Ovary (tissue), 10 donors: ENCODE measurements at places on chromosomes 7 and 10. TPM values are rescaled to one million over a fixed set of nuclear protein-coding genes. Genes with fewer than 3 reads are reported as not detected.
A peak's percentile ranks its signal among the peaks of the same experiment; 100 is the strongest.

DNA sequence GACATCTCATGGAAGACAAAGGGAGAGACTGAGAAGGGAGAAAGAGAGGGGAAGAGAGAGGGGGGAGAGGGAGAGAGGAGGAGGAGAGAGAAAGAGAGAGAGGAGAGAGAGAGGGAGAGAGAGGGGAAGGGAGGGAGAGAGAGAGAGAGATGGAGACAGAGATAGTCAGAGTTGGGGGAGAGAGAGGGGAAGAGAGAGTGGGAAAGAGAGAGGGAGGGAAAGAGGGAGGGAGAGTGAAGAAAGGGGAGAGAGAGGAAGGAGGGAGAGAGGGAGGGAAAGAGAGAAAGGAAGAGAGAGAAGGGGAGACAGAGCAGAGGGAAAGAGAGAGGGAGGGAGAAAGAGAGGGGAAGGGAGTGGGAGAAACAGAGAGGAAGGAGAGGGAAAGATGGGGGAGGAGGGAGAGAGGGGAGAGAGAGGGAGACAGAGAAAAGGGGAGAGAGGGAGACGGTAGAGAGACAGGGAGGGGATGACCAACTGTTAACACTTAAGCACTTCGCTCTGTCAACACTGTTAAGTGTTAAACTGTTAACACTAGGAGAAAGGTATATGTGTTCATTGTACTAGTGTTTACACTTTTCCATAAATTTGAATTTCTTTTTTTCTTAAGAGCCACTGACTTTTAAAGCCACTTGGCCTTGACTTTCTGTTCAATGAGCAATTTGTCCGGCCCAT, 21.8 kb upstream of the SDK1 start:
- H3K4me1 ChIP-seq = no peaks in the 10 kb centered on the region
- DNase-seq = no peak
- H3K4me3 ChIP-seq = no peak overlapping the region
- no peaks in the 10 kb centered on the region for H3K36me3 ChIP-seq

DNA sequence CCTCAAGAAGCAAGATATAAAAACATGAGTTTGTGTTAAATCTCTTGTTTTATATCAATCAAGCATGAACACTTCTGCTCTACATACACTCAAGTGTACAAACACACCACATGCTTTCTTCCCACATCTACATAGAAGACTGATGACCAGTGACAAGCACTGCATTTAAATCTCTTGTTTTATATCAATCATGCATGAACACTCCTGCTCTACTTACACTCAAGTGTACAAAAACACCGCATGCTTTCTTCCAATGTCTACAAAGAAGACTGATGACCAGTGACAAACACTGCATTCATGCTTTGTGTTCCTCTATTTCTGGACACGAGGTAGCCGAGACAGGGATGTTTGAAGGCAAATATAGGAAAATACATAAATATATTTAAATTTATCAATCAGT, 642.0 kb upstream of the PFKP start:
- no peak for DNase-seq
- no peaks in the 10 kb centered on the region for H3K27me3 ChIP-seq
- no peaks in the 10 kb centered on the region for H3K4me1 ChIP-seq
- no peaks in the 10 kb centered on the region for H3K36me3 ChIP-seq
- no peak overlapping the region for H3K27ac ChIP-seq
- no peak overlapping the region for H3K4me3 ChIP-seq

CREB3L2 gene
- 24.7 TPM for total RNA-seq

LUC7L2 gene
- total RNA-seq = 61.6 TPM

GPR85 gene
- 0.61 TPM for total RNA-seq

DGKB gene
- total RNA-seq = 0.28 TPM

DNA sequence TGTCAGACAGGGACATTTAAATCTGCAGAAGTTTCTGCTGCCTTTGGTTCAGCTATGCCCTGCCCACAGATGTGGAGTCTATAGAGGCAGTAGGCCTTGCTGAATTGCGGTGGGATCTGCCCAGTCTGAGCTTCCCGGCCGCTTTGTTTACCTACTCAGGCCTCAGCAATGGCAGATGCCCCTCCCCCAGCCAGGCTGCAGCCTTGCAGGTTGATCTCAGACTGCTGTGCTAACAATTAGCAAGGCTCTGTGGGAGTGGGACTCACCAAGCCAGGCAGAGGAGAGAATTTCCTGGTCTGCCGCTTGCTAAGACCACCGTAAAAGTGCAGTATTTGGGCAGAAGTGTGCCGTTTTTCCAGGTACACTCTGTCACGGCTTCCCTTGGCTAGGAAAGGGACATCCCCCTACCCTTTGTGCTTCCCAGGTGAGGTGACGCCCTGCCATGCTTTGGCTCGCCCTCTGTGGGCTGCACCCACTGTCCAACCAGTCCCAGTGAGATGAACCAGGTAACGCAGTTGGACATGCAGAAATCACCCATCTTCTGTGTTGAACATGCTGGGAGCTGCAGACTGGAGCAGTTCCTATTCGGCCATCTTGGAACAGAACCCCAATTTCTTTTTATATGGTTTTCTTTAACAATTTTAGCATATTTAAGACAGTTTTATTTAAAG, 28.4 kb upstream of the VWDE start:
- no peak overlapping the region for H3K27ac ChIP-seq
- H3K27me3 ChIP-seq = no peaks in the 10 kb centered on the region

GRCh38 chr7:92717993-92718716, 118.2 kb downstream of the CDK6 start:
- peak overlapping the region; percentile 43 for H3K4me3 ChIP-seq
- peaks cover 4% of the 10 kb centered on the region for H3K4me1 ChIP-seq
- H3K27ac ChIP-seq = no peak overlapping the region

- H3K4me1 ChIP-seq = peaks cover 6% of the 10 kb centered on the region
- H3K27ac ChIP-seq = peak overlapping the region; percentile 81
- H3K36me3 ChIP-seq = no peaks in the 10 kb centered on the region
- no peak overlapping the region for H3K4me3 ChIP-seq
Observed at GRCh38 chr10:102150970-102151773, 1.0 kb upstream of the NOLC1 start.

HMX2 gene
- not detected for total RNA-seq

DNA sequence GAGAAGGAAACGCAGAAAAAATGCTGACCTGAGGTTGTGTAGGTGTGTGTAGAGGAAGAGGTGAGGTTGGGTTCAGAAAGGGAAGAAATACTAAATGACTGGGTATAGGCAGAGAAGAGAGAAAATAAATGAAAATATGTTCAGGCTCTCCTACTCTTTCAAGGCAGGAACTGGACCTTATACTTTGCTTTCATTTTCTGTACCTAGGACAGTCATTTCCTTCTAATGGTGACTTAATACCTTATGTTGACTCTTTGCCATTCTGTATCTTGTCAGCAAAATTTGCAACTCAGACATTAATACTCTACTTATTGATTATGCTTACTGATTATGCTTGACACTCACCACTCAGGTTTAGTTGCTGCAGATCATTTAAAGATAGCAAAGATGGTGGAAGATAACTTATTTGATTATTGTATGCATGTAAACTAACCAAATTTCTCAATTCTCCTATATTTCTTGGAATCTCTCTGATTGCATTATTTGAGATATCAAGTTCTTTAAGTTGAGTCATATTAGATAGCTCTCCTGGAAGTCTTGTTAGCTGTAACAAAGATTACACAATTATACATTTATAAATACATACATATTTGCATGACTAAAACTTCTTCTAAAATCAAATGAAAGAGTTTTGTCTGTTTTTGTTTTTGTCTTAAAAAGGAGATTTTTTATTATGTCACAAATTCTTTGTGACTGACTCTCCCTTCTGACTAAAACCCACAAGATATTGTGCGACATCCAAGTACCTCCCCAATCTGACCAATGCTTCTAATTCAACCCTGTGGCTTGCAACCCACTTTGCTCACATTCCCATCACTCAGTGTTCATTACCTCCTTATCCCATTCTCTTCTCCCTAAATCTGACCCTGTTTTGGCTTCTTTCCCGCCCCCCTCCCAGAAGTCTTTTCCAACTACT, 20.0 kb downstream of the LRRD1 start:
- H3K36me3 ChIP-seq = no peaks in the 10 kb centered on the region
- DNase-seq = no peak
- no peak overlapping the region for H3K4me3 ChIP-seq
- no peaks in the 10 kb centered on the region for H3K27me3 ChIP-seq

DNA sequence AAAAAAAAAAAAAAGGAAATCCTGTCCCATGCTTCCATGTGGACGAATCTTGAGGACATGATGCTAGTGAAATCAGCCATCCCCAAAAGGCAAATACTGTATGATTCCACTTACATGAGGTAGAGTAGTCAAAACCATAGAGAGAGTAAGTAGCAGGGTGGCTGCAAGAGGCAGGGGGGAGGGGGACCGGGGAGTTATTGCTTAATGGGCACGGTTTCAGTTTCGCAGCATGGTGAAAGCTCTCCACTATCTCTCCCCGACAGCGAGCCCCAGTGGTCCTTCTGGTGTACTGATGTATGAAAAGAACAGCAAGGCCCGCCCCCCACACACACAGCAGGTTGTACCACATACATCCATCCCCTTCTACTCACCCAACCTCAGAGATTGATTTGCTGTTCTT, 32.8 kb downstream of the NOD1 start:
- no peaks in the 10 kb centered on the region for H3K4me1 ChIP-seq
- DNase-seq = peak; percentile 61
- no peaks in the 10 kb centered on the region for H3K36me3 ChIP-seq
- H3K4me3 ChIP-seq = no peak overlapping the region
- H3K27me3 ChIP-seq = no peaks in the 10 kb centered on the region
- no peak overlapping the region for H3K27ac ChIP-seq

ANK3 gene
- 26.9 TPM for total RNA-seq

GRCh38 chr10:59695637-59696036, 14.0 kb downstream of the SLC16A9 start:
- no peaks in the 10 kb centered on the region for H3K36me3 ChIP-seq
- no peak overlapping the region for H3K27ac ChIP-seq
- DNase-seq = no peak
- peaks cover 4% of the 10 kb centered on the region for H3K4me1 ChIP-seq
- no peak overlapping the region for H3K4me3 ChIP-seq

- H3K4me3 ChIP-seq = no peak overlapping the region
- H3K36me3 ChIP-seq = no peaks in the 10 kb centered on the region
- H3K4me1 ChIP-seq = peaks cover 6% of the 10 kb centered on the region
- no peaks in the 10 kb centered on the region for H3K27me3 ChIP-seq
- no peak for DNase-seq
- H3K27ac ChIP-seq = no peak overlapping the region
Observed at GRCh38 chr7:103120362-103120761, 28.5 kb downstream of the NAPEPLD start.

- peaks cover 12% of the 10 kb centered on the region for H3K4me1 ChIP-seq
- no peak overlapping the region for H3K4me3 ChIP-seq
- no peaks in the 10 kb centered on the region for H3K27me3 ChIP-seq
- H3K36me3 ChIP-seq = no peaks in the 10 kb centered on the region
- H3K27ac ChIP-seq = no peak overlapping the region
- DNase-seq = no peak
Observed at GRCh38 chr10:132614431-132615340, 77.1 kb downstream of the INPP5A start.

HOGA1 gene
- total RNA-seq = 0.80 TPM

DNA sequence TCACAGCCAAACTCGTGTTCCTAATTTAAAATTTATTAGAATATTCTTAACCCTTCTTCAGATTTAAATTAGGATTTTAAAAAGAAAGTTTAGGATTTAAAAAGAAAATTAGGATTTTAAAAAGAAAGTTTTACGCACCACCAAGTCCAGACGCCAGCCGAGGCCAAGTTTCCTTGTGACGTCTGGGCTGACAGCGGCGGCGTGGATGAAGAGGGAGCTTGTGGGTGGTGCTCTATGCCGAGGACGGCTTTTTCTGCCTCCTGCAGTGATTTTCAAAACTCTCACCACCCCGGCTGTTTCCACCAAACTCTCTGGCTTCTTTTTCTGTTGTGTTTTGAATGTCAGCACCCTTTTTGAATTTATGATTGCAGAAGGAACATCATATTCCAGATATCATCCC, 252.9 kb downstream of the DNAJB6 start:
- no peak for DNase-seq
- H3K36me3 ChIP-seq = no peaks in the 10 kb centered on the region
- H3K27ac ChIP-seq = no peak overlapping the region
- H3K27me3 ChIP-seq = no peaks in the 10 kb centered on the region
- H3K4me3 ChIP-seq = no peak overlapping the region

PDE6C gene
- total RNA-seq = not detected

SYT15B gene
- 1.8 TPM for total RNA-seq
